ENCODE measurements at places on chromosomes 7 and 10.

- H3K4me1 ChIP-seq = peaks cover 23% of the 10 kb centered on the region
- H3K4me3 ChIP-seq = no peak overlapping the region
- H3K27ac ChIP-seq = no peak overlapping the region
- H3K27me3 ChIP-seq = no peaks in the 10 kb centered on the region
- DNase-seq = no peak
These were observed 627.9 kb downstream of the PARD3 start for GRCh38 chr10:34187201-34187600.

- no peaks in the 10 kb centered on the region for H3K36me3 ChIP-seq
- no peaks in the 10 kb centered on the region for H3K4me1 ChIP-seq
- DNase-seq = no peak
- H3K4me3 ChIP-seq = no peak overlapping the region
These were observed 49.9 kb upstream of the CAMK2B start for GRCh38 chr7:44375236-44375699.

- H3K27me3 ChIP-seq = no peaks in the 10 kb centered on the region
- H3K36me3 ChIP-seq = no peaks in the 10 kb centered on the region
- H3K4me3 ChIP-seq = no peak overlapping the region
- DNase-seq = peak; percentile 78
- H3K4me1 ChIP-seq = peaks cover 19% of the 10 kb centered on the region
- H3K27ac ChIP-seq = peak overlapping the region; percentile 72
These were observed 18.7 kb upstream of the ARHGAP12 start for GRCh38 chr10:31947144-31947926.

- no peaks in the 10 kb centered on the region for H3K4me1 ChIP-seq
- H3K36me3 ChIP-seq = no peaks in the 10 kb centered on the region
- H3K27ac ChIP-seq = no peak overlapping the region
These were observed 17.4 kb downstream of the C7orf57 start for GRCh38 chr7:48052748-48053147.

DNA sequence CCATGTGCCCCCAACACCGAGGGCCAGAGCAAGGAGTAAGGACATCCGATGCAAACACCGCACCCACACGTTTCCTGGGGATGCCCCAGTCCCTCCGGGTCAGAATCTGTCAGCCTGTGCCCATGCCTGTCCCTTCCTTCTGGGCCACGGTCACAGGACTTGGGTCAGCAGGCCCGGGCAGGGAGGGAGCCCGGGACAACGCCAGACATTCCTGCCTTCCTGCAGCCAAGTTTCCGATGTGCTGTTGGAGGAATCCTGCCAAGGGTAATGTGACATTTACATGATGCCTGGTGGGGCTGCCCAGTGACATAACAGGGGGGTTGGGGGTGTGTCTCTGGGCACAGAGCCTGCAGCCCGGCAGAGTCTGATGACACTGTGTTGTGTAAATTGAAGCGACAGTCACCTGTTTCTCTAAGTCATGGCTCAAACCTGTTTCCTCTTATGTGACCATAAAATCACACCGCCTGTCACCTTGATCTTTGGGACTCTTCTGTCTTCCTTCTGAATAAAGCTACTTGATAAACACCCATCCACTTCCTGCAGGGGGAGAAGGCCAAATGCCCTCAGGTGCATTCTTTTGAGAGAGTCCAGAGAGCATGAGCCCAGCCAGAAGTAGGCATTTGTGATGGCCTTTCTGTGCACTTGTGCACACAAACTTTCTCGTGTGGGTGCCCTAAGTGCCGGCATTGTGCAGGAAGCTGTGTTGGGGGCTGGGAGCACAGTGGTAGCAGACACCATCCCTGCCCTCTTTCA, 175.3 kb upstream of the RHEB start:
- H3K27ac ChIP-seq = peak overlapping the region; percentile 97
- peak; percentile 77 for DNase-seq
- no peak overlapping the region for H3K4me3 ChIP-seq
- H3K36me3 ChIP-seq = no peaks in the 10 kb centered on the region
- H3K4me1 ChIP-seq = peaks cover 35% of the 10 kb centered on the region

DNA sequence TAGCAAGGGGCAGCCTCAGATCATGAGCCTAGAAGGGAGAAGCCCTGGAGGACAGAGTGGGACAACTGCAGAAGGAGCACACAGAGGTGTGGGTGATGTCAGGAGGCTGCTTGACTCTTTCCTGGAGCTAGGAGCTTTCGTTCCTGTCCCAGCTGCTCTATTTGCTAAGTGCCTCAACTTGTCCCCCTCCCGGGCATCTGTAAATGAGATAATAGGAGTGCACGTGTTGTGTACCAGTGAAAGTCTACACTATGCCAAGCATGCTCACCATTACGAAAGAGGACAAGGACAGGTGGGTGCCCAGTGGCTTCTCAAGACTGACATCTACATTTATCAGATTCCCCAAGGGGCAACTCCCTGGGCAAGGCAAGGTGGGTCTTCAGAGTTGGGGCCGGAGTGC, 162.7 kb downstream of the KCNMA1 start:
- no peak overlapping the region for H3K27ac ChIP-seq
- no peaks in the 10 kb centered on the region for H3K27me3 ChIP-seq
- no peak for DNase-seq

DNA sequence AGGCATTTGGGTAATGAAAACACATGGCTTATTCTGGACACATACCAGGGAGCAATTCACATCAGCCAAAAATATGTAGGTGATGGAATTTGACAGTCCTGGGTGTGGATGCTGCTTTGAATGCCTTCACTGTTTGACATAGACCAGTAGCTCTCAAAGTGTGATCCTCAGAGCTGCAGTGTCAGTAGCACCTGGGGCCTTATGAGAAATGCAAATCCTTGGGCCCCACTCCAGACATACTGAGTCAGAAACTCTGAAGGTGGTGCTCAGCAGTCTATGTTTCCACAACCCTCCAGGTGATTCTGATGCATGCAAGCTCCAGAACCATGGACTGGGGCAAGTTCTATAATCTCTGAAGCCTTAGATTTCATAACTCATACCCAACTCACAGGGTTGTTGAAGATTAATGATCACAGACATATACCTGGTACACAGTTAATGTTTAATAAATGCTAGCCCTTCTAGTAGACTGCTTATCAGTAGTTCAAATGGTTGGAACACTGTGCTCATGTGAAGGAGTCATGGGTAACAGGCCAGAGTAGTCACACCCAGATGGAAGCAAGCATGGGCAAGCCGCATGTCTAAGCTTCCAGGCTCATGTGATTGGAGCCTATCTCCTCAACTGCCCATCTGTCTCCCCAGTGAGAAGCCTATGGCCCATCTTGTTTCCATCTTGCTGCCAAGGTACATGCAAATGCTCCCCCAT, 715.7 kb downstream of the GRID1 start:
- no peaks in the 10 kb centered on the region for H3K27me3 ChIP-seq
- no peaks in the 10 kb centered on the region for H3K36me3 ChIP-seq
- no peak overlapping the region for H3K4me3 ChIP-seq
- peak; percentile 25 for DNase-seq
- H3K27ac ChIP-seq = peak overlapping the region; percentile 18

GRCh38 chr10:4638099-4638498, 187.9 kb upstream of the AKR1E2 start:
- no peak for DNase-seq
- no peak overlapping the region for H3K4me3 ChIP-seq
- no peaks in the 10 kb centered on the region for H3K36me3 ChIP-seq
- no peaks in the 10 kb centered on the region for H3K27me3 ChIP-seq

GRCh38 chr7:155003092-155003375, at the start of gene PAXIP1:
Gene PAXIP1 (minus strand): TSS chr7:155003124. CDS start chr7:155002929, 195 bp downstream.
- peak within 1 kb of the TSS; percentile 100 for H3K27ac ChIP-seq
- DNase-seq = no peak
- H3K36me3 ChIP-seq = no peaks in the 10 kb centered on the region
- H3K4me1 ChIP-seq = peaks cover 10% of the 10 kb centered on the region

DNA sequence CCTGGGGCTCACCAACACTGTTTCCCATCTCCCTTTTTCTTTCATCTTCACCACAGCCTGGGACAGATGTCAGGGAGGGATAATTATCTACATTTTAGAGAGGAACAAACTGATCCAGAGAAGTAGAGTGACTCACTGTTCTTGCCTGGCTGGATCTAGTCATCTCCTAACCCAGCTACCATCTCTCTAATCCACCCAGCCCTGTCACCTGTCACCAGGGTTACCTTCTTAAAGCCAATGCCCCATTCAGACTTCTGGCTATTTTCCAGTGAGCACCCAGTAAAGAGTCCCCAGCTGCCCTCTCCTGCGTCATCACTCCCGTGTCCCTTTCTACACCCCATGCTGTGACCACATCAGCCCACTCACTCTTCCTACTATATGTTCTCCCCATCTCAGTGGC, 68.4 kb upstream of the DUSP5 start:
- H3K27ac ChIP-seq = no peak overlapping the region
- H3K36me3 ChIP-seq = no peaks in the 10 kb centered on the region
- no peak overlapping the region for H3K4me3 ChIP-seq
- DNase-seq = no peak

DNA sequence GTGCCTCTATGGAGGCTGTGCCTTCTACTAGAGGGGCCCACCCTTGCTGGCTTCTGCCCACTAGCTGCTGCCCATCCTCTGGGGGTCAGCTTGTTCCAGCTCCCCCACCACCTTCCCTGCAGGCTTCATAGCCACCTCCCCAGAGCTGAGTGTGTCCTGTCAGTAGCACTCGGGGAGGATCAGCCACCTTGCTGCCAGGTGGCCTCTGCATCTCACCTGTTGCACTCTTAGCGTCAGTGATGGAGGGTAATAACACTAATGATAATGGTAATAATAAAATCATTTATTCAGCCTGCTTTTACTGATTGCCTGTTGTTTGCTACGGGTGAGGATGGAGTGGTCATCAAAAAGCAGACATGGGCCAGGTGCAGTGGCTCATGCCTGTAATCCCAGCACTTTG, 377.6 kb downstream of the LRMDA start:
- H3K27me3 ChIP-seq = peaks cover 4% of the 10 kb centered on the region
- no peak overlapping the region for H3K27ac ChIP-seq
- DNase-seq = no peak
- no peaks in the 10 kb centered on the region for H3K36me3 ChIP-seq
- peaks cover 3% of the 10 kb centered on the region for H3K4me1 ChIP-seq

- H3K4me1 ChIP-seq = no peaks in the 10 kb centered on the region
- no peak for DNase-seq
- no peaks in the 10 kb centered on the region for H3K36me3 ChIP-seq
These were observed 245.6 kb downstream of the MAD1L1 start for GRCh38 chr7:1987084-1987535.

- H3K27me3 ChIP-seq = no peaks in the 10 kb centered on the region
- no peak overlapping the region for H3K27ac ChIP-seq
- H3K4me3 ChIP-seq = no peak overlapping the region
These were observed 1094.0 kb downstream of the KCNMA1 start for GRCh38 chr10:76543655-76544054.

DNA sequence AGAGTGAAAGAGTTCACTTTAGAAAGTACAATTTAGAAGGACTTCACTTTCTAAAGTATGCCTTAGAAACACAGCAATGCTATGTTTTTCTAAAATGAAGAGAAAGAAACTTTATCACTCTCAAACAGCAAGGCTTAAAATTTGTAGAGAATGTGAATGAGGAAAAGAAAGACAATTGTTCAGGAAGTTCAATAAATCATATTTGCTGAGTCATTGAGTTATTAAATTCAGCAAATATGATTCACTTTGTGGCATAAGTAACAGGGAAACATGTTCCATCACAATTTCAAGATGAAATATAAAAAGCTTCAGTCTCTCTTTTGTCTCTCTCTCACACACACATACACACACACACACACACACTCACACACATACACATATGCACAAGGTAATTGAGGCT, 187.9 kb downstream of the PCDH15 start:
- no peaks in the 10 kb centered on the region for H3K36me3 ChIP-seq
- no peaks in the 10 kb centered on the region for H3K4me1 ChIP-seq
- H3K27me3 ChIP-seq = no peaks in the 10 kb centered on the region
- no peak for DNase-seq
- no peak overlapping the region for H3K27ac ChIP-seq
- no peak overlapping the region for H3K4me3 ChIP-seq

DNA sequence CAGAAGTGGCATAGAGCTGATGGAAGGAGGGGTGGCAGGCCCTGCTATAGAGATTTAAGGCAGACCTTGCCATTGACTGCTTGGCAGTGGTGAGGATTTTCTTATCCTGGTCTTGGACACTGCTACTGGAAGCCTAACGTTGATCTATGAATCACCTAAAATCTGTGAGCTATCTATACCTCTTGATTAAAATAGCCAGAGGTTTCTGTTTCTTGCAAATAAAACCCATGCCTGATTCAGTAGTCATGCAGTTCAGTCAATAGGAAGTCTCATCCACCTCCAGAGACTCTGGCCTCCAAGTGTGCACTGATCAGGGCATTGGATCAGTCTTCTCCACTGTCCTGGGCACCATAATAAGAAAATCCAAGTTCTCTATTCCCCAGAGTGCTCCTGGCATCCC, 286.5 kb downstream of the PTEN start:
- H3K27ac ChIP-seq = no peak overlapping the region
- DNase-seq = no peak
- H3K4me3 ChIP-seq = no peak overlapping the region
- H3K27me3 ChIP-seq = no peaks in the 10 kb centered on the region

GRCh38 chr10:59719374-59719773, 9.7 kb upstream of the SLC16A9 start:
- no peak overlapping the region for H3K4me3 ChIP-seq
- H3K27me3 ChIP-seq = no peaks in the 10 kb centered on the region
- no peaks in the 10 kb centered on the region for H3K36me3 ChIP-seq

GRCh38 chr7:151923097-151923876, 33.0 kb upstream of the GALNTL5 start:
- no peaks in the 10 kb centered on the region for H3K27me3 ChIP-seq
- DNase-seq = no peak
- peaks cover 16% of the 10 kb centered on the region for H3K4me1 ChIP-seq
- H3K4me3 ChIP-seq = no peak overlapping the region

GRCh38 chr10:105538874-105539273, 897.8 kb downstream of the SORCS3 start:
- H3K4me3 ChIP-seq = no peak overlapping the region
- no peaks in the 10 kb centered on the region for H3K4me1 ChIP-seq
- H3K27me3 ChIP-seq = no peaks in the 10 kb centered on the region

- H3K4me3 ChIP-seq = no peak overlapping the region
- no peak overlapping the region for H3K27ac ChIP-seq
- H3K36me3 ChIP-seq = no peaks in the 10 kb centered on the region
- DNase-seq = no peak
- H3K27me3 ChIP-seq = no peaks in the 10 kb centered on the region
- no peaks in the 10 kb centered on the region for H3K4me1 ChIP-seq
These were observed 10.4 kb downstream of the HTR7 start for GRCh38 chr10:90847436-90847835.

DNA sequence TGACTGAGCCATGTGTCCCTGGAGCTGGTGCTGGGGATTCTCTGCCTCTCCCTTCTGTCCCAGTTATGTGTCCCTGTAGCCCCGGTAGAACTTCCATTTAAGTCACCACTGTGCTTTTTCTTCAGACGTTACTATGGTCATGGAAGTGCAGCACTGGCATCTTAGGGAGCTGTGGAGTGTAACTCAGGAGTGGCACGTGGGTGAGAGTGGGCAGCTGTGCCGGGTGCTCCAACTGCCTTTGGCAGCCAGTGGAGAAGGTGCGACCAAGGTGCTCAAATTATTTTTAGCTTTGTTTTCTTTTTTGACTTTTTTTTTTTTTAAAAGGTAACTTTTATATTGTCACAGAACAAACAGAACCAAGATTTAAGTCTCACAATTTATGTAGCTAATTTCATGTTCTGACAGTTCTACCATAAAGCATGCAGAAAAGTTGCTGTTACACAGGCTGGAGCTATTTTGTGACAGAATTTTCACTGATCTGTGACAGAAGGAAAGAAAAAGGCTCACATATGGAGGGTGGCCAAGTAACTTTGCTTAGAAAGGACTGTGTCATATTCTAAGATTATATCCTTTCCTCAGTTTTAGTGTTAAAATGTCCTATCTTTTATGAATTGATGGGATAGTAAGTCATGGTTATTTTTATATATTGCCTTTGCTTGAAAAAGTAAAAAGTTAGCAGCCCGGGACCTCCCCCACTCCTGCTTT, 73.9 kb downstream of the SH2D4B start:
- peaks cover 3% of the 10 kb centered on the region for H3K4me1 ChIP-seq
- no peak overlapping the region for H3K27ac ChIP-seq
- H3K27me3 ChIP-seq = no peaks in the 10 kb centered on the region
- DNase-seq = no peak

All from hepatocyte (in vitro differentiated cells).